ENCODE measurements at places on chromosomes 2 and 18.

- DNase-seq: no peak
Measured at GRCh38 chr2:174004905-174005605, 39.9 kb upstream of the SP3 start.

DNA sequence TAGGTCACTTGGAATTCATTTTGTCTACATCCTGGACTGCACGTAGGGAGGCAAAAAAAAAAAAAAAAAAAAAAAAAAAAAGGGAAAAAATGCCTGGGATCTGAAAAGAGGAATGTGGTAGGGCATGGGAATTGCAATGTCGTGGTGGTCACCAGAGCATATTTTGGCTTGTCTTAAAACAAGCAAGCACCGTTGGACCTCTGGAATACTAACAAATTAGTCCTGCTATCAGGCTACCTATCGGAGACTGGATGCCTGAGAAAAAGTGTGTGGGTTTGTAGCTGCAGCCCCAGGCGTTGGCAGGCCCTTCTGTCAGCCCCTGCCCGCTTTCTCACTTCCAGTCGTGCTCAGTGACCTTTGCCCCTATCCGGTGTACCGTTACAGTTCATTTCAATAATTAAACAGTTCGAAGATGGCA is 588.5 kb upstream of the ZEB2 start:
- DNase-seq: no peak

DNA sequence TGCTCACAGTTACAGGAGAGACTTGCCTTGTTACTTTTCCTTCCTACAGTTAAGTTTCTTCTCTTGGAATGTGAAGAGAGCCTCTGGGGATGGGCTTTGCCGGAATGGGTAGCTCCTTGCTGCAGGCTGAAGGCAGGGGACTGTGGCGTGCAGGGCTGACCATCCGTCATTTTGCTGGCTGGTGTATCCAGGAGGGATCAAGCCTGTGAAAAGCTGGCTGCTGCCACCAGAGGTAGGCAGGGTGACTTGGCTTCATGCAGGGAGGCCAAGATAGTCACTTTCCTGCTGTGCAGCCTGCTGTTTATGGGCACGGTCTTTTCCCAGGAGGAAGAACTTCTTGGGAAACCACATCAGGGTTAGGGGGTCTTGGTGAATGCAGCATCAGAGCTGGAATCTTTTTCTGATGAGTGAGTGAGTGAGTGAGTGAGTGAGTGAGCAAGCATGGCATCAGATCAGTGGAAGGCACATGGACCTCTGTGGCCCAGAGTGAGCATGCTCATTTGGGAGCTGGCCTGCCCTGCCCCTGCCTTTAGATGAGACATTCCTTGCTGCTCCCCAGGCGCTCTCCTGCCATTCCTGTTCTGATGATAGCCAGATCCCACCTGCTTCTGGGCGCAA is 33.0 kb downstream of the FHOD3 start:
- DNase-seq: no peak

GRCh38 chr2:120939595-120940318 is 204.1 kb downstream of the GLI2 start:
- no peak for DNase-seq

DNA sequence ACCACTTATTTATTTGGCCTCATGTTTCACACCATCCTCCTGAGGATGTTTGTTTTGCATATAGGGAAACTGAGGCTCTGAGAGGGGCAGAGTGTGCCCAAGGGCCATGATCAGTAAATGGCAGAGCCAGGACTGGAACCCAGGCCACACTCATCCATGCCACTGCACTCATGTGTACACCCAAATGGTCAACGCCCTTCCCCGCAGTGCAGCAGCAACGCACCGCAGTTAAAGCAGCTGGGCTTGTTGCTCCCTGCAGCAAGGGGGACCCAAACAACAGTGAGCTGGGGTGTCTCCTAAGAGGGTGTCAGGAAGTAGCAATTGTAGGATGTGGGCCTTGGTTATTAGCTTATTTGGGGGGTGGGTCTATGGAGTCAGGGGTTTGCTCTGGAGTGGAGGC is 36.6 kb downstream of the ZAP70 start:
- DNase-seq: no peak

DNA sequence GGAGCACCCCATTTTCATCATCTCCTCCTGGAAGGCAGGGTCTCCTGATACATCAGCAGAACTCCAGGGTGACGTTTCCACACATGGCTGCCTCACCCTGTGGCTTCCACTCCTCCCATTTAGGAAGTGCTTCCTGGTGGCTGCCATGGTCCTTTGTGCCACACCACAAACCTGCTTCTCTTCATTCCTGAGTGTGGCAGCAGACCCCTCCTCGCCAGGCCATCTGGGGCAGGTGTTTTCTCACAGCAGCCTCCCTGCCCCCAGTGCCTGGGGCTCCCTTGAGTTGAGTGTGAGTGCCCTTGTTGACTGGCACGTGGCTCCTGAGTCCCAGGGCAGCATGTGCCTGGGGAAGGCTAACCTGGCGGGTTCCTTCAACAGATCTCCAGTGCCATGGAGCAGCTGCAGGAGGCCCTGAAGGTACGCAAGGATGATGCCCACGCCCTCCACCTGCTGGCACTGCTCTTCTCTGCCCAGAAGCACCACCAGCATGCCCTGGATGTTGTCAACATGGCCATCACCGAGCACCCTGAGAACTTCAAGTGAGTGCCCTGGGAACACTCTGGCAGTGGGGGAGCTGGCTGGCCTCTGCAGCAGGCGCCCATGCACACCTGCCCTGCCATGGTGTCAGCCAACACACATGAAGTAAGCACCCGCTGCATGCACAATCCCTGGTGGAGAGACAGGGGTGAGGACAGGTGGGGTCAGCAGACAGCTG is 113.4 kb upstream of the MCFD2 start:
- DNase-seq: no peak

DNA sequence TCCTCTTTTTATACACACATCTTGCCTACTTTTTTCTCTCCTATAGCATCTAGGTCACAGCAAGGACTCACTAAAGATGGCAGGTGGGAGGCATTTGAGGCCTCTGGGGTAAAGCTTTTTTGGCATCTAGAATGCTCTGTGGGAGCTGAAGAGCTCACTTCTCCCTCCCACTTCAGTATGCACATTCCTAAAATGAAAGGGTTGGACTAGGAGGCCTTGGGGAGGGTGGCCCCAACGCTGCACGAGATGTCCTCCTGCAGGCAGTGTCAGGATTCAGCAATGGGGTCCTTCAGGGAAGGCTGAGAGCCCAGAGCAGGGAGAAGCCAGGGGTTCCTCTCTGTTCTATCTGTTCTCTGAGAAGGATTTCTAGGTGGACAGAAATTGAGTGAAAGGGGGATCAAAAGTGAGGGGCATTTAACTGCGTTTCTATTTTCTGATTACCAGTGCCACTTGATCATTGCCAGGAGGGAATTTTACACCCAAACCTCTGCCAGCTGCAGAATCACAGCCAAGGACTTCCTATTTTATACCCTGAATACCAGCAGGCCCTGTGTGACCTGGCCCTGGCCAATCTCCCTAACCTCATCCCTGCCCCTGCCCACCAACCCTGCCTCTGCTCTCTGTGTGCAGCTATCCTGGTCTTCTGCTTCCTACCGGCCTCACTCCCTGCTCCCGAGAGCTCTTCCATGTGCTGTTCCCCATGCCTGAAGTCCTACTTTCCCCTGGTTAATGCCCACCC is 186.2 kb downstream of the CYP26B1 start:
- DNase-seq: no peak

GRCh38 chr2:11275910-11276309 is 68.5 kb downstream of the ROCK2 start:
- no peak for DNase-seq

DNA sequence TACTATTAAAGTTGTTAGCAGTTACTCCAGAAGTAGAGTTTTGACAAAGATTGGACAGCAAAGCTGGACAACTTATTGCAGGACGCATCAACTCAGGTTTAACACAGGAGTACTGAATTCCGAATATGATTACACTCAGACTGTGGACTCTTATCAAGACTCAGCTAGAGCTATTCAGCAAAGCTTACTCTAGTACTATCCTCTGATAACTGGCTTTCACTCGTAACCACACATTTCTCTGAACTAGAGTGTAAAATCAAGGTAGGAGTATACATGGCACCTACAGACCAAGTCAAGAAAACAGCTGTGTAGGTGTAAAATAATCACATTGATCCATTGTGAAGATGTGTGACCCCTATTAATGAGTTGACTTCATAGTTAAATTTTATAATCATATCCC is 154.2 kb downstream of the RIT2 start:
- DNase-seq: no peak
